ENCODE measurements at places on chromosomes 11 and 22.

- DNase-seq, result no peak
Measured at GRCh38 chr11:43234881-43235280, 76.9 kb upstream of the API5 start.

DNA sequence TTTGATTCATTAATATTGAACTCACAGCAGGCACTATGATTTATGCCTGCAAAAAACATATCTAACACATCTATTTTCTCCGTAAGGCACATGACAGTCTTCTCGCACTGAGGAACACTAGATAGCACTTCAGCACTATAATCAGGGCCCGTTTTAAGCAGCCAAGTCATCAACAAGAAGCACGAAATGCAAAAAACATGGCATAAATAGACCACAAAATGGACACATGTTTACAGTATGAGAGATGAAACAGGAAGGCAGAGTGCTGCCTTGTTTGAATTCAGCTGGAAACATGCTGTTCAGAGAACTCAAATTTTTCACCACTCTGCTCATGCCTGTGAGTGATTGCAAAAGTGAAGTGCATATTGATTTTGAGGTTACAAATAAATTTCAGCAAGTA is 205.8 kb upstream of the PDGFD start:
- DNase-seq, result no peak

- DNase-seq, result no peak
Measured at GRCh38 chr11:73875380-73875779, 1.3 kb downstream of the COA4 start.

- DNase-seq, result no peak
Measured at GRCh38 chr11:126519764-126520734, 164.6 kb downstream of the ST3GAL4 start.

DNA sequence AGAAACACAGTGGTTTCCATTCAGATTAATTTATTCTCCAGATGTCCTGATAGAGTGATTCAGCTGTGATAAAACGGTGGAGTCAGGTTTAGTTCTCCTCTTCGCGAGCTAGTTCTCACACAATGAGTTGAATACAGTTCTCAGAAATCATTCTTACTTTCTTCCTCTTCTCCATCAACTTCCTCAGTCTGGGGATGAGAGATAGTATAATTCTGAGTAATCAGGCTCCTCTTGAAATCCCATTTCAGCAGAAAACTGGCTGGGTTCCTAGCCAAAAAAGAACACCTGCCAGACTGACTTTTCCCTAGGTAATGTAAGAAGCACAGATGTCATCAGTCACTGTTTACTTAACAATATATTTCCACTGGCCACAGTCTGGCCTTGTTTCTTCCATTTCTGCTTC is 76.7 kb downstream of the SVIP start:
- DNase-seq, result no peak

Measured in activated CD4-positive, alpha-beta T cell treated with anti-CD3 and anti-CD28 coated beads, Interleukin-2, amount 50 U/mL, for 4 hours (primary cell).